Activated T-cell treated with anti-CD3 and anti-CD28 coated beads, Interleukin-2, amount 50 U/mL, for 72 hours (primary cell): ENCODE measurements at places on chromosomes 11 and 22.

- DNase-seq, result no peak
Observed at GRCh38 chr11:96899971-96900370, 510.2 kb downstream of the JRKL start.

- peak; percentile 6 for DNase-seq
Observed at GRCh38 chr22:43377896-43378704, 33.7 kb upstream of the MPPED1 start.

GRCh38 chr11:119687373-119688046 lies 41.5 kb downstream of the NECTIN1 start:
- DNase-seq, result no peak

- no peak for DNase-seq
Observed at GRCh38 chr11:44884056-44884455, 66.6 kb downstream of the TP53I11 start.

- peak; percentile 25 for DNase-seq
Observed at GRCh38 chr11:62552485-62553079, 6.0 kb upstream of the AHNAK start.

GRCh38 chr11:129739339-129739738 lies 76.3 kb upstream of the TMEM45B start:
- DNase-seq, result no peak

- no peak for DNase-seq
Observed at GRCh38 chr11:117345039-117345438, 17.4 kb downstream of the CEP164 start.

DNA sequence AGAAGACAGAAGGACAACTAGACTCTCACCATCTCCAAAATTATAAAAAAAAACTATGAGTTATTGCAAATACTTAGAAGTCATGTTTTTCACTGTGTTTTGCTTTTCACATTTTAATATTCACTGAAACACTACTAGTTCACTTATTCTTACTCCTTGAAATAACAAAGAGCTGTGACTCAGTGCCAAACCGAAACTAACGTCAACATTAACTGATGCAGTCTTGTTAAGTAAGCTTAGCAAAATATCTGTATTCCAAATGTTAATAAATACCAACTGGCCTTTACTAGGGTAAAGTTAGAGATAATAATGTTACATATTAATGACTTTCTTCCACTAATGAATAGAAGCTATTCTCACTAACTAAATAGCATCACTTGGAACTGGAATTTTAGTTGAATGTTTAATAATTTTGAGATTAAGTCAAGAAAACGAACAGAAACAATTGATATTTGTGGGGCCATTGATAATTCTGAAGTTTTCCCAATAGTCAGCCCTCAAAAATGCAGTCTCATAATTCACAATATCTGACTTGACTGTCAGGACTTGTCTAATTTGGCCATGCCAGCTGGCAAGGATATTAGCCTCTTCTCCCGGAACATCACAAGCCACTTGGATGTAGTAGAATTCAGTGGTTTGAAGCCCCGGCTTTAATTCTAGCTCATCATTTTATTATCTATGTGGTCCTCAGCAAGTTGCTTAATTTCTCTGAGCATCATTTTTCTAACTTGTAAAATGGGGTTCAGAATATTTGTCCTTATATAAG lies 230.1 kb upstream of the DDI1 start:
- no peak for DNase-seq

DNA sequence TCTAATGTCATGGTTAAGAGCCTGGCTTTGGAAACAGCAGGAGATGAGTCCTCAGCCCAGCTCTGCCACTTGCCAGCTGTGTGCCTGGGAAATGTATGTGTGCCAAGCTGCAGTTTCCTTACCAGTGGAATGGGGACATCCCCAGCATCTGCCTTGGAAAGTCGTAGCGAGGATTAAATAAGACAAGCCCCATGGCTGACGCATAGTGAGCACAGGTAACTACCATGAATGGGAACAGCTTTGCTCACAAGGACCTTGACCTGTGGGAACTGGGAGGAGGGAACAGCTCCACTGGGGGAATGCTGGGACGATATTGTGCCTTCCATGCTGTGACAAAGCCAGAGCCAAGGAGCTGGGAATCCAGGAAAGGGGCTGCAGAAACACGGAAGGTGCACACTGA lies 2.6 kb upstream of the DSCAML1 start:
- DNase-seq, result no peak

GRCh38 chr11:130369713-130370112 lies 55.0 kb upstream of the ZBTB44 start:
- DNase-seq, result no peak

DNA sequence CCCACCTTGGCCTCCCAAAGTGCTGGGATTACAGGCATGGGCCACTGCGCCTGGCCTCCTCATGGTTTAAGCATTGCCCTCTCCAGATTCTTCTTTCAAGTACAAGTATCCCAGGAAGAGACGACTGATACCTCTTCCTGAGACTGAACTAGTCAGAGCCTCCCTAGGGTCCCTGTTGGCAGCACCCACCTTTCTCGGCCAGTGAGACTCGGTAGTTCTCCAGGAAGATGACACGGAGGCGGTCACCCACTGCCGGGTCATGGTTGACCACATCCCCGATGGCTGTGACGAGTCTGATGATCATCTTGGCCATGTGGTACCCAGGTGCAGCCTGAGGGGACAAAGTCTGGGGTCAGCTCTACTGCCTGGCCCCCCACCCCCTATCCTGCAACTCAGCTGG lies 7.2 kb upstream of the RASGRP2 start:
- no peak for DNase-seq

DNA sequence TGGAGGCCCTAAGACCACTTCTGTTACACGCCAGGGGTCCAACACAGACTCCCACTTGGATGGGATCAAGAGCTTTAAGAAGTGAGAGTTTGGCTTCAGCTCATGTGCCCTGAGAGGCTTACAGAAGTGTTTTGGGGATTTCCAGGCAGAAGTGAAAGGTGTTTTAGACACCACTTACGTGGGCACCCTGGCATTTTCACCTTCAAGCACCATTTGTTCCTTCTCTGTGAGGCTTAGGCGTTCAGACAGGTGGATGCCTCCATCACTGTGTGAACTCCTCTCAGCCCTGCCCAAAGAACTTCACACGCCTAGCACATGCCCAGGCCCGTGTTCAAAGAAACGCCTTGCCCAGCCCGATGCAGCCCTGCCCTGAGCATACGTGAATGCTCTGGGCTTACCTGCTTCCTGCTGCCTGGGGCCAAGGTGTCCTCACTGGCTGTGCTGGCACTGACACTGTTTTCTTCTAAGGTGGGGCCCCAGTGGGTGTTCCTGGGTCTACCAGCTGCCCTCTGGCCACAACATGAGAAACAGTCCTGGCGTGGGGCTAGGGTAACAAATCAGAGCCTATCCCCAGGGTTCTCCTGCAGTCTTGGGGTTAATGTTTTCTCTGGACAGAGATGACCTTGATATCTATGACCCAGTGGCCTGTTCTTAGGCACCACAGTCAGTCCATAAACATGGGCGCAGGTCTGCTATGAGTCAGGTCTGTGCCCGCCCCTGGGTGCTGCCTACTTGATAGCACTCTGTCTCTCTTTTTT lies 34.0 kb downstream of the AMPD3 start:
- no peak for DNase-seq
